ENCODE measurements at places on chromosomes 1 and 21.

GRCh38 chr1:31752258-31752657, 11.9 kb downstream of the ADGRB2 start:
- no peak for DNase-seq

DNA sequence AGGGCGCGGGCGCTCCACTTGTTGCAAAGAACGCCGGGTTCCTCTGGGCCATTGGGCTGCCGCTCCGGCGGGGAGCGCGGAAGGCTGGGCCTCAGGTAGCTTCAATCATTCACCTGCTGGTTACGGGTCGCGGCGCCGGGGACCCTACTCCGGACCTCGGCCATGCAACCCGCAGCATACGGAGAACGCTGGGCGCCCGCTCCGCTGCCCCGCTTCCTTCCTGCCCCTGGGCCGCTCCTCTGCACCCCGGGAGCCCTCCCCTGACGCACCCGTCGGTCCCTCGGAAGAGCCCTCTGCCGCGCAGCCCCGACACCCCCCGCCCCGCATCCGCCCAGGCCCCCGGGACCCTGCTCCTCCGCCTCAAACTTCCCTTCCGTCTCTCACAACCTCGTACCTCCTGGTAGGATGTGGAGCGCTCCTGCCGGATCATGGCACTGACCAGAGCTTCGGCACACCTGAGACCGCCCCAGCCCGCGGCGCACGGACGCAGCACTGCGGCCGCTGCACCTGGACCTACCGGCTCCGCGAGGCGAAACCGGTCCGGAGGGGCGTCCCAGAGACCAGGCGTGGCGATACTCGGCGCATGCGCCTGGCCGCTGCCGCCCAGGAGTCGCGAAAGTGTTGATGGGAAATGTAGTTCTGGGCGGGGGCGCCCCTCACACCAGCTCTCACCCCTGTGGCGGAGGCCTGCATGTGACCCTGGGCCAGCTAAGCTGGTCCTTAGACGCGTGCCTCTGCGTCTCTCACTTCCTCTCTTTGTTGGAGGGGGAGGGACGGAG, at the start of gene PACC1:
Gene PACC1 (minus strand): TSS at position 559 of the 779 bp plus-strand sequence. CDS start 129 bp downstream, at position 430.
- peak; percentile 92 for DNase-seq

DNA sequence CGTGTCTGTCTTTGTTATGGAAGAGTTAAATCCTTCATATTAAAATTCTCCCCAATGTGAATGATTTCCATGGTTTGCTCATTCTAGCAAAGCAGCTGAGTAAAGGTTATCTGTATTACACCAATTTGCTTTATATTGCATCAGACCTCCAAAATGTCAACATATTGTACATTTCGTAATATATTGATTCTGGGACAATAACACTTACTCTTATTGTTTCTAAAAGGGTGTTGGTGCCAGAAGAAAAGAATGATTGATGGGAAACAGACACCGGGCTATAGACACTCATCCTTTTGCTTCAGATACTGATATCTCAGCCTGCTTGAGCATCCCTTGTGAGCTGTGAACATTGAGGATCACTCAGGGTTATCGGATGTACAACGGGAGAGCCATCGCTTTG, 7.0 kb downstream of the NTNG1 start:
- peak; percentile 63 for DNase-seq

DNA sequence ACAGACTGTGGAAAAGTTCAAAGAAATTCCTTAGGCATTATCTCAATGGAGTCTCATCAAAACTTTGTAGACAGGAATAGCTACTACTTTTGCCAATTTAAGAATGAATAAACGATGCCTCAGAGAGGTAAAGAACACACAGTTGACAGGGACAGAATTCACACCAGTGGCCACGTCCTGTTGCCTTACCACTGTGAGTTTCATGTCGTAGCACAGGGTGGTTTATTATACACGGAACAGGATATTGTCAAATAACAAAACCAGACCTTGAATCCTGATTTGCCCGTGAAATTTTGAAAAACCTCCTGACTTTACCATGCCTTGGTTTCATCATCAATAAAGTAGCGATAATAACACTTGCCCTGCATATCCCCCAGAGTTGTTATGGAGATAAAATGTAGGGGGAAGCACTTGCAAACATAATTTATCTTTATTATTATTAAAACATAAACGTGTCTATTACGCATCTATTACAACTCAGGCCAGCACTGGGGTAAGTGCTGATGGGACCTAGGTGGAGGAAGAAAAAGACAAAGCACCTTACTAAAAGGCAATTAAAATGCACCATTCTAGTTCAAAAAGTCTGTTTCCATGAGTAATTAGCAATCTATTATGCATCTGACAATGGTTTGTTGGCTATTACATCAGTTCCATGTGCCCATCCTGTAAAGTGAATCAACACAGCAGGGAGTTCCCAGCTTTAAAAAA, 408.1 kb upstream of the RUNX1 start:
- no peak for DNase-seq

DNA sequence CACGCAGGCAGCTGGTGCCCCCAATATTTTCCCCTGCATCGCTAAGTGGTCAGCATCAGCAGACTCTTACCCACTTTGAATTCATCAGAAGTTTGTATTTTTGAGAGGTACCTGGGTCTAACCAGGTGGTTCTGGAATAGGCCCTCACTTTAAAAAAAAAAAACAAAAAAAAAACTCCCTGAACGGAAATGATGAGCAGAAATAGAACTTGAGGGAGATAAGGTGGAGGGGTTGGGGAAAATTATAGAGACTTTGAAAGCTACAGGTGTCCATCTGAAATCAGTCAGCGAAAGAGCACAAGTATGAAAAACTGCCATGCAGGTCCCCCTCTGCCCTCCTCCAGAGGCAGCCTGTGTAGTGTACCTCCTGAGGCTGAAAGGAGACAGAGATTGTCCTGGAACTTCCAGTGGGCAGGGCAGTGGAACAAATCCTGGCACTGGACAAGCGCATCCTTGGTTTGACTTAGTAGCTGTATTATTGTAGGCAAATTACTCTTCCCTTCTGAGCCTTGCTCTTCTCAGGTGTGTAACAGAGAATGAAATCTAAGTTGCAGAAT, 1.2 kb downstream of the SLAMF7 start:
- DNase-seq, result no peak

GRCh38 chr1:86933562-86934377, 19.3 kb downstream of the HS2ST1 start:
- no peak for DNase-seq

DNA sequence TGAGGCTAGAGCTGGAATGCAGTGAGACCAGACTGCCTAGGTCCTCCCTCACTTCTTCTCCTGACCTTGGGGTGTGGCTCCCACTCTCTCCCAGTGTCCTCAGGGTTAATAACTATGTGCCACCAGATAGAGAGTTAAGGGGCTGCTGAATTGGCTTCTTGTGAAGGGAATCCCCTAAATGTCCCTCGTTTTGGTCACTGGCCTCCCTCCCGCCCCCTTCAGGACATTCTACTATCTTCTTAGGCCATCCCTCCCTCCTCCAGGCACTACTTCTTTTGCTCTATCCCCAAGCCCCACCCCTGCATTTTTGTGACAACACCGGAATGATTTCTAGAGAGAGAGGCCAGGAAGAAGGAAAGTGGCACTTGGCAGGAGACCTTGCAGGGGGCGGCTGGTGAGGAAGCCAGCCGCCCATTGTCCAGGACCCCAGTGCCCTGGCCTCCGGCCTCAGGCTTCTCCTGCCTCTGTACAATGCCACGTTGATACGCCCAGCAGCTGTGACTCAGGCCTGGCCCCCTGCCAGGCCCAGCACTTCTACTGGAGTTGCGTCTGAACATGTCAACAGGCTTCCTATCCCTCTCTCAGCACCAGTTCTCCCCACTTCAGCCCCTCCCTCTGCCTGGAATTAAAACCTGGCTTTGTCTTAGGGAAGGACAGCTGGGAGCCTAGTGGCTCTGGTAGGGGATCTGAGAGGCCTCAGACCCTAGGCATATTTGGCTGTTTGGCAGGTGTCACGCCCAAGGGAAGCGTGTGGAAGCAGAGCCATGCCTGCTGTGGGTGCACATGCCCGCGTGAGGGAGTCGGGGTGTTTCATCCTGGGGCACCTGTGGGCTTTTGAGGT, 9.1 kb downstream of the LMNA start:
- no peak for DNase-seq

GRCh38 chr1:66505671-66506392, 28.1 kb upstream of the SGIP1 start:
- DNase-seq, result no peak

- no peak for DNase-seq
These were observed 18.1 kb downstream of the TSEN15 start for GRCh38 chr1:184069675-184070074.

- no peak for DNase-seq
These were observed 29.2 kb upstream of the PDE9A start for GRCh38 chr21:42624095-42624790.

GRCh38 chr1:77948841-77949424, 29.9 kb downstream of the FUBP1 start:
- peak; percentile 31 for DNase-seq

DNA sequence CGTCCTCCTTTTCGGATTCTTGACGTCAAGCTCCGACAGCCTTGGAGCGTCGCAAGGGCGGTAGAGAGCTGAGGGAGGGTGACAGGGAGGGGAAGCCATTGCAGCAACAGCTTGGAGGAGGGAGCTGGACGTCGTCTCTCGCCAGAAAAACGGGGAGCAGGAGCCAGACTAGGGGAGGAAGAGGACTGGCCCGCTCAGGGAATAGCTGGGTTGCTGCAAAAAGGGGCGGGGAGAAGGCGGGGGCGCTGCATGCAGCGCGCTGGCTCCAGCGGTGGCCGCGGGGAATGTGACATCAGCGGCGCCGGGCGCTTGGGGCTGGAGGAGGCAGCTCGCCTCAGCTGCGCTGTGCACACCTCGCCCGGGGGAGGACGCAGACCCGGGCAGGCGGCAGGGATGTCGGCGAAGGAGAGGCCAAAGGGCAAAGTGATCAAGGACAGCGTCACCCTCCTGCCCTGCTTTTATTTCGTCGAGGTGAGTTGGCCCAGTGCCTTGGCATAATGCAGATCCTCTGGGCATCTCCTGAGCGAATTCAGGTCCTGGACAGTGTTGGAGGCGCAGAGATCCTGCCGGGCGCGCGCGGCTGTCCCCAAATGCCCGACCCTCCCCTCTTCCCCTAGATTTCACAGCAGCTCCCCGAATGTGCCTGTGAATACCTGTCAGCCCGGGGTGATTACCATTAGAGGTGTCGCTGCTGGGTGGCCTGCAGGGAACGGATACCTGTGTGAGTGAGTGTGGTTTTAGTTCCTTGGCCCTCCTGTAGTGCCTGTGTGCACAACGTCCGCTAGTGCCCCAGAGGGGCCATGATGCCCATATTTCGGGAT, at the start of gene PLPPR4:
Gene PLPPR4 (plus strand): TSS at position 292 of the 821 bp plus-strand sequence. CDS start 102 bp downstream, at position 394.
- peak; percentile 9 for DNase-seq

GRCh38 chr1:169630006-169630405, at the start of gene SELP:
TSS of gene SELP (minus strand) at chr1:169630124. CDS start at chr1:169630074, 50 bp downstream.
- DNase-seq, result no peak

DNA sequence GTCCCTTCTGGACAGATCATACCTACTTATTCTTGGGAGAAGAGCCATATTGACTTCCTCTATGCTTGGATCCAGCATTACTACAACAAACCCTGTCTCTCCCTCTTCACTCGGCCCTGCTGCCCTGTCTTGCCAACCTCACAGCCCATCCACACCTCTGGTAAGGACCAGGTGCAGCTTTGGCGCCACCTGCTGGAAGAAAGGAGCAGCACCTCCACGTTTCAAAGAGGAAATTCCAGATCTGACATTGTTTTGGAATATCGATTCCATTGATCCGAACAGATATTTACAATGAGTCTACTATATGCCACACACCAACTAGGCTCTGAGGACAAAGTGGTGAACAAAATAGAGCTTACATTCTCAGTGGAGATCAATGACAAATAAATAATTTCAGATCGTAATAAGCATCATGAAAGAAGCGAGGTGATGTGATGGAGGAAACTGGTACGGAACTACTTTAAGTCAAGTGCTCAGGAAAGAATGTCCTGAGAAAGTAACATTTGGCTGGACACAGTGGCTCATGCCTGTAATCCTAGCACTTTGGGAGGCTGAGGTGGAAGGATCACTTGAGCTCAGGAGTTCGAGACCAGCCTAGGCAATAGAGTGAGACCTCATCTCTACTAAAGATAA, 18.7 kb downstream of the MFSD2A start:
- DNase-seq, result peak; percentile 62

GRCh38 chr1:60746278-60746791, 336.0 kb upstream of the NFIA start:
- peak; percentile 53 for DNase-seq
